ENCODE measurements at places on chromosomes 5 and 9. TPM values are rescaled to one million over a fixed set of nuclear protein-coding genes. Genes with fewer than 3 reads are reported as not detected.

Gene FOXD4L5
- total RNA-seq, result 0.51 TPM

Gene INSL6
- total RNA-seq, result not detected

- peaks cover 4% of the 10 kb centered on the region for H3K27me3 ChIP-seq
- DNase-seq, result no peak
- H3K4me1 ChIP-seq, result peaks cover 19% of the 10 kb centered on the region
- no peak overlapping the region for H3K4me3 ChIP-seq
- H3K27ac ChIP-seq, result peak overlapping the region; percentile 86
Observed at GRCh38 chr5:168472329-168472728, 13.9 kb upstream of the RARS1 start.

- H3K4me1 ChIP-seq, result peaks cover 29% of the 10 kb centered on the region
- no peaks in the 10 kb centered on the region for H3K27me3 ChIP-seq
- H3K36me3 ChIP-seq, result no peaks in the 10 kb centered on the region
Observed at GRCh38 chr5:181187500-181188213, 17.3 kb downstream of the TRIM7 start.

- H3K27me3 ChIP-seq, result no peaks in the 10 kb centered on the region
- no peaks in the 10 kb centered on the region for H3K36me3 ChIP-seq
- no peak overlapping the region for H3K4me3 ChIP-seq
- DNase-seq, result no peak
Observed at GRCh38 chr5:127820910-127821553, 117.8 kb downstream of the CCDC192 start.

GRCh38 chr5:77638763-77639671, 504 bp upstream of the OTP start:
- no peak for DNase-seq
- no peak overlapping the region for H3K4me3 ChIP-seq
- peaks cover 6% of the 10 kb centered on the region for H3K36me3 ChIP-seq
- H3K27me3 ChIP-seq, result peaks cover 72% of the 10 kb centered on the region

DNA sequence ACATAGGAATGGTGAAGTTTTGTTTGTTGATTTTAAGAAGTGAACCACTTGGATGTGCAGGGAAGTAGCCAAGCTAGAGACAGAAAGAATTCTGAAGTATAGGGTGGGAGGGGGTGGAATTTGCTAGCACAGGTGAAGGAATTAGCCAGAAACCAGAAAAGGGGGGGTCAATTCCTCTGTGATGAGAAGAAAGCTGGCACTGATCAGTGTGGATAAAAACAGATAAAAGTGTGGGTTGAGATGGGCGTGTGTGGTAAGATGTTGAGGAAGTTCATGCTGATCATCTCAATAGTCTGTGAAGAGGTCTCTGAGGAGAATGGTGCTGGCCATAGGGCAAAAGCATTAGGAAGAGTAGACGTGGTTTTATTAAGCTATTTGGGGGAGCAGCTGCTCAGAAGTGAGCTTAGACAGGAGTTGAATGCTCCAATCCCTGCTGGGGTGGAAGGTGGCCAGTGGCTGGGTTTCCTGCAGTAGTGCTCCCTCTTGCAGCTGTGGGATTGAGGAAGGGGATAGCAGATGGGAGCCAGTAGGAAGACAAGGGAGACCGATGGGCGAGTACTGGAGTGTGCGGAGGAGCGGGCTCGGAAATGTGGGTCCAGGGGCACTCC, 88.7 kb upstream of the ELL2 start:
- peaks cover 2% of the 10 kb centered on the region for H3K36me3 ChIP-seq
- no peaks in the 10 kb centered on the region for H3K27me3 ChIP-seq
- no peak overlapping the region for H3K4me3 ChIP-seq
- DNase-seq, result no peak
- no peak overlapping the region for H3K27ac ChIP-seq

DNA sequence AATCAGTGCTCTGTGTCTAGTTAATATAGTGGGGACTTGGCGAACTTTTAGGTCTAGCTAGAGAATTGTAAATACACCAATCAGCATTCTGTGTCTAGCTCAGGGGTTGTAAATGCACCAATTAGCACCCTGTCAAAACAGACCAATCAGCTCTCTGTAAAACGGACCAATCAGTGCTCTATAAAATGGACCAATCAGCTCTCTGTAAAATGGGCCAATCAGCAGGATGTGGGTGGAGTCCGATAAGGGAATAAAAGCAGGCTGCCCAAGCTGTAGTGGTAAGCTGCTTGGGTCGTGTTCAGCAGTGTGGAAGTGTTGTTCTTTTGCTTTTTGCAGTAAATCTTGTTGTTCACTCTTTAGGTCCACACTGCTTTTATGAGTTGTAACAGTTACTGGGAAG, 3.6 kb upstream of the OTULINL start:
- peaks cover 13% of the 10 kb centered on the region for H3K27me3 ChIP-seq
- no peak overlapping the region for H3K4me3 ChIP-seq
- no peak overlapping the region for H3K27ac ChIP-seq
- H3K36me3 ChIP-seq, result no peaks in the 10 kb centered on the region
- peaks cover 18% of the 10 kb centered on the region for H3K4me1 ChIP-seq

GRCh38 chr5:6370580-6370979, 7.8 kb downstream of the MED10 start:
- H3K4me3 ChIP-seq, result no peak overlapping the region
- no peaks in the 10 kb centered on the region for H3K27me3 ChIP-seq
- H3K36me3 ChIP-seq, result peaks cover 40% of the 10 kb centered on the region
- no peak overlapping the region for H3K27ac ChIP-seq
- no peak for DNase-seq
- no peaks in the 10 kb centered on the region for H3K4me1 ChIP-seq

DNA sequence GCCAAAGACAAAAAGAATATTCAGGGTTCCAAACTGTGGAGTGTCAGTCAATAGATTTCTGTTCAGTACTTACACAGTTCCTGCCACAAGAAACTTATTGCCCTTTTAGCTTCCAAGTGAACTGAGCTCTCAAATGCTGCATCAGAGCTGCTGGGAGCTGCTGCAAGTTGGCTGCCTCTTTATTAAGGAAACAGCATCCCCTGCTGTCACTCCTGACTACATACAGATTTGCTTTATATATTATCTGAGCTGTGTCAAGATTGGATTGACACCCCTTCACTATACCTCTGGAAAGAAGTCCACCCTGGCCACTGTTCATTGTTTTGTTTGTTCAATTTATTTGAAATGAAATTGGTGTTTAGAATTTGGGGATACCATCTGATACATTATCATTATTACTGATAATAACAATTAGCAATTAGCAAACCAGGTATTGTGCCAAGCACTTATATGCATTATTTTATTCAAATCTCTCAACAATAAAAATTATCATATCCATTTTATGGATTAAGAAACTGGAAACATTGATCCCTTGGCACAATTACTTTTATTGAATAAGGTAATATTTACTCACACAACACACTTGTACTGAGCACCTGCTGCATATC, 16.4 kb upstream of the C5orf58 start:
- peaks cover 7% of the 10 kb centered on the region for H3K27me3 ChIP-seq
- no peak for DNase-seq
- H3K4me3 ChIP-seq, result no peak overlapping the region
- H3K4me1 ChIP-seq, result peaks cover 12% of the 10 kb centered on the region
- no peak overlapping the region for H3K27ac ChIP-seq

DNA sequence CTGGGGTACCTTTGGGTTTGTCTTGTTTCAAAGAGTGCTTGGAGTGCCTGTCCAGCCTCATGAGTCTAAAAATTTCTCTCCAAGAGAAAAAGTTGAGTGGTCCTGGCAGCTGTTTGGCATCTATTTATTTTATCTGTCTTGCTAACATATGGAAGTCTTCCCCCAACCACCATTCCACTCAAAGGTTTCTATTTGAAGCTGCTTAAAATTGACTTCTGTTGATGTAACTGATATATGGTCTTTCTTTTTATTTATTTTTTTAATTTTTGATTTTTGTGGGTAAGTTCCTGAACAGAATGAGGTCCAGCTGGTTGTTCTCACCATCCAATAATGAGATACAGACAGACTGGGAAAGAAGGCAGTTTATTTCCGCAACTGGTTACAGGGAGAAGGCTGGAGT, 178.7 kb upstream of the SGCD start:
- H3K36me3 ChIP-seq, result no peaks in the 10 kb centered on the region
- no peak overlapping the region for H3K4me3 ChIP-seq
- peaks cover 8% of the 10 kb centered on the region for H3K4me1 ChIP-seq
- peaks cover 2% of the 10 kb centered on the region for H3K27me3 ChIP-seq

DNA sequence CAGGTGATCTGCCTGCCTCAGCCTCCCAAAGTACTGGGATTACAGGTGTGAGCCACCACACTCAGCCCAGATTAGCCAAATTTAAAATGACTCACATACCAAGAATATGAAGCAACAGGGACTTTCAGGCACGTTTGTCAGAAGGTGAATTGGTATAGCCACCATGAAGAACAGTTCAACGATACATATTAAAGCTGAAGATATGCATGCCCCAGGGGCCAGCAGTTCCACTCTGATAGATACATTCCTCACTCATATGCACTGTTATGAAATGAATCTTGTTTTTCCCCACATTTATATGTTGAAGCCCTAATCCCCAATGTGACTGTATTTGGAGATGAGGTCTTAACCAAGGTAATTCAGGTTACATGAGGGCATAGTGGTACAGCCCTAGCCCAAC, 22.5 kb downstream of the SLC35D2 start:
- DNase-seq, result no peak
- no peak overlapping the region for H3K27ac ChIP-seq
- no peak overlapping the region for H3K4me3 ChIP-seq
- H3K36me3 ChIP-seq, result peaks cover 19% of the 10 kb centered on the region
- no peaks in the 10 kb centered on the region for H3K4me1 ChIP-seq

- H3K36me3 ChIP-seq, result no peaks in the 10 kb centered on the region
- H3K4me1 ChIP-seq, result peaks cover 10% of the 10 kb centered on the region
- H3K4me3 ChIP-seq, result no peak overlapping the region
- no peaks in the 10 kb centered on the region for H3K27me3 ChIP-seq
Observed at GRCh38 chr5:143837306-143837848, 25.4 kb downstream of the HMHB1 start.

Gene PCDHGC3
- 90.8 TPM for total RNA-seq

DNA sequence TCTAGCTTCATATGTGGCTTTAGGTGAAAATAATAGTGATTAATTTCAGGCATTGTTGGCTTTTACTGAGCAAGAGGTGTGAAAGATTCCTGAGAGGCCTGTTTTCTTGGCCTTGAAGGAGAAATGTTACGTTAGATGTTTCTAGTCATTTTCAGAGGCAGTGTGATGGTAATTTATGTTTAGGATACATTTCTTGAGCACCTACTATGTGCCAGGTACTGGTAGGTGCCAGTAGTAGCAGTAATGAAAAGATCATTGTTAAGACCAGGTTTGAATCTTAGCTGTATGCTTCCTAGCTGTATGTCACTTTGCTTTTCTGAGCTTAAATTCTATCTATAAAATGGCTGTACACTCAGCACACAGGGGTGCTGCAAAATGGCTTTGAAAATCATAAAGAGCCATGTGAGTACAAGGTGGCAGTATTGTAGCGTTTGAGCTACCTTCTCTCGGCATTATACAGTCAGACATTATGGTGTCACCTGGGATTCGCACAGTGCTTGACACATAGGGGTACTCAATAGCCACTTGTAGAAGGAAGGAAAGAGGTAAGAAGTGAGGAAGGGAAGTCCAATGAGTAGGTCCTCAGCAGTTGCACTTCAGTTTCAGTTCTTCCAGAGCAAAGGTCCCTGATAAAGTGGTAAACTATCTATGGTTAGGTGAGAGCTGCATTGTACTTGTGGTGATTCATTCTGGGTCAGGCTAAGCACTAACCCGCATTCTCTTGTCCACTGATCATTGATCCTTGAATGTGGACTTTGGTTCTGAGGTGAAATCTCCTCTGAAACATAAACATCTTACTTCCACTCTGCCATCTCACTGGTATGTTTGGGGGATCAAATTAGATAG, 166.5 kb upstream of the NR3C1 start:
- no peaks in the 10 kb centered on the region for H3K36me3 ChIP-seq
- DNase-seq, result no peak
- no peak overlapping the region for H3K4me3 ChIP-seq
- H3K4me1 ChIP-seq, result peaks cover 5% of the 10 kb centered on the region
- H3K27ac ChIP-seq, result no peak overlapping the region
- no peaks in the 10 kb centered on the region for H3K27me3 ChIP-seq
